NCI-H2081 treated with DMSO at 0.1 percent for 48 hours (cell line): ENCODE measurements at places on chromosomes 11 and 22.

DNA sequence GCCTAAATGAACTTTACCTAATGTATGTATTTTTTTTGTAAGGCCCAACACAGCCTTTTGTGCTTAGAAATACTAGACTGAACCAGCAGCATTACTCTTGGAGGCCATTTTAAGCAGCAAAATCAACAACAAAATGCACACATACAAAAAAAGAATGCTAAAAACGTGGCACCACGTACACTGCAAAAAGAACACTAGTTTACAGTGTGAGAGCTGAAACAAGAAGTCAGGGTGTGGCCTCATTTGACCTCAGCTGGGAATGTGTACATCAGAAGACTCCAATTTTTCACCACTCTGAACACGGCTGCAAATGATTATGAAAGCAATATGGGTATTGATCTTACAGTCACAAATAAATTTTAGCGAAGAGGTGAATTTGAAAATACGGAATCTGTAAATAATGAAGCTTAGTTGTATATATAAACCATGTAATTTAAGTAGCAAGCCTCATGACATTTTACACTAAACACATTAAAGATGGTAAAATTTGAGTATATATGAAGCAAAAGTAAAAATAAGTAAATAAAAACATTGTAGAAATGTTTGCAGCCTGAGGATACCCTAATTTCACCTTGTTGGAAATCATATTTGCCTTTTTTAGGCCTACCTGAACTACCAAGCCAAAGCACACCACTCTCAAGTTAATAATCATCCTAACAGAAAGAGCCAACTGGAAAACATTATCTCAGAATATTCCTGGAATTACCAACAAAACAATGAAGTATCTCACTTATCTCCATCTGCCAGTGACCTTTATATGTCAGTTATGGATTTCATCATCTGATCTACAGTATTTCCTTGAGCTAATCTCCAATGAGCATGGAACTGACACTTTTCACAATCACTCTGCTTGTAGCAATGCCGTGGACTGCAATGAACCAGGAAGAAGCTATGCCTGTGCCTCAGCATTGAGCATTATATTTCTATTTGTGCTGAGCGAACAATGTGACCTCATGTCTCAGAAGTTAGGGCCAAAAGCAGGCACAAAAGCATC lies 319.5 kb upstream of the FAT3 start:
- DNase-seq: no peak

DNA sequence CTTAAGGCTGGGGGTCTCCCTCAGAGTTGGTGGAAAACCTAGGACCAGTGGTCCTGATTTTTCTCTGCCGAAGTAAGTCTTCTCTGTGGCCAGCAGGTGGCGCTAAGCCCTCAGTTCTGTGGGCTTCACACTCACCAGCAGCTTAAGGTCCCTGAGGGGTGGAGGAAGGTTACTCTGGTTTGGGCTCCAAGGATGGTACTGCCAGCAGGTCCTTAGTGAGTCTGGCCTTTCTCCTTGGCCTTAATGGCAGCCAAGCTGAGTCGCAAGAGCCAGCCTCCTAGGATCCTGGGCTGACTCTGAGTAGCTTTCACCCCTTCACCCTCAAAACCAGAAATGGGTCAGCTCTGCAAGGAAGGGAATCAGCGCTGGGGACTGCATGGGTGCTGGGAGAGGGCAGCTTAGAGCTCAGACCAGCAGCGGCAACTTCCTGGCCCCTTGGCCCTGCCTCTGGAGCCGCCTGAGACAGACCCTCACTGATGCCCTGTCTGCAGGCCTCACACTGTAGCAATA lies 4.4 kb downstream of the KCNJ11 start:
- DNase-seq: no peak

- no peak for DNase-seq
These were observed 547 bp downstream of the UVRAG start for GRCh38 chr11:75815345-75816168.

- no peak for DNase-seq
These were observed 100.2 kb upstream of the CHRM4 start for GRCh38 chr11:46491661-46492330.

DNA sequence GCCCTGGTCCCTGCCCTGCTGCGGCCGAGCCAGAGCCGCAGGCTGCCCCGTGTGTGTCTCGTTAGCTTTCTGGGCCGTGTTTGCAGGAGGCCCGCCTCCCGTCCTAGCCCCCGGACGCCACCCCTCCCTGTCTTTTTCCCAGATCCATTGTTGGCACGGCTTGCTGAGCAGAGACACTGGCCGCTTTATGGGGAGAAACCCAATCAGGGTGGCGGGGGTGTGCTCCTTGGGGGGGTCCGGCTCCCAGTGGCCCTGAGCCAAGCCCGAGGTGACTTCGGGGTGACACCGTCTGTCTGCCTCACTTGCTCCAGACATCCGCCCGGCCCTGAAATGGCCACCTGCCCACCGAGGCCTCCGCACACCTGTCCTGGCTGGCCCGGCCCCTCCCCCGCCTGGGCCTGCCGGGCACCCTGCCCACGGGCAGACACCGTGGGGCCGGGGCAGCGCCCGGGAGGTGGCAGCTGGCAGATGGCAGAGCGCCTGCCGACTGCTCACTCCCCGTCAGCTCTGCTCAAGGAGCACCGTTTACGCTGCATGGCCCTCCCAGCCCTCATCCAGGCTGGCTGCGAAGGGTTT lies 43.1 kb upstream of the PPARA start:
- DNase-seq: peak; percentile 69

DNA sequence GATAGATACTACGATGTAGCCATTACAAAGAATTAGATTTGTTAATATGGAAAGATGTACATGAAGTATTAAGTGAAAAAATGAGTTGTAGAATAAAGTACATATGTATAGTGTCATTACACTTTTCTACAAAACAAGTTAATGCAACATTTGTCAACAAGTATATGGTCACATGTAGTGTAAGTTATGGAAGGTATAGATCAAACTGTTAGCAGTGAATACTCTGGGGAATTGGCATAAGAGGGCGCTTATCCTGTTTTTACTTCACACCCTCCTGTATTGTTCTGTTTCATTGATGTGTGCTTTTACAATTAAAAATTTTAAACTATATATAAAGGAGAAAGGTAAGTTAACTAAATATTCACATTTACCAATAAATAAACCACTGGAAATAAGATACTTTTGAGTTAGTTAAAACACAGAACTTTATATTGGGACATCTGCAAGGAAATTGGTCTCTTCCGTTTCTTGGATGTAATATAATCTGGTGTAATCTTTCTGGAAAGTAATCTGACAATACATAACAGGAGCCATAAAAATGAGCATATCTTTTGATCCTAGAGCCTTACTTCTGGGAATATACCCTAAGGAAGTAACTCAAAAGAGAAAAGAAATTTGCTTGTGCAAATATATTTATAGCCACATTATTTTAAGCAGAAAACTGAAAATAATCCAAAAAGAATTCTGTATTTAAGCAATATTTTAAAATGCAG lies 34.5 kb downstream of the CSTPP1 start:
- no peak for DNase-seq

DNA sequence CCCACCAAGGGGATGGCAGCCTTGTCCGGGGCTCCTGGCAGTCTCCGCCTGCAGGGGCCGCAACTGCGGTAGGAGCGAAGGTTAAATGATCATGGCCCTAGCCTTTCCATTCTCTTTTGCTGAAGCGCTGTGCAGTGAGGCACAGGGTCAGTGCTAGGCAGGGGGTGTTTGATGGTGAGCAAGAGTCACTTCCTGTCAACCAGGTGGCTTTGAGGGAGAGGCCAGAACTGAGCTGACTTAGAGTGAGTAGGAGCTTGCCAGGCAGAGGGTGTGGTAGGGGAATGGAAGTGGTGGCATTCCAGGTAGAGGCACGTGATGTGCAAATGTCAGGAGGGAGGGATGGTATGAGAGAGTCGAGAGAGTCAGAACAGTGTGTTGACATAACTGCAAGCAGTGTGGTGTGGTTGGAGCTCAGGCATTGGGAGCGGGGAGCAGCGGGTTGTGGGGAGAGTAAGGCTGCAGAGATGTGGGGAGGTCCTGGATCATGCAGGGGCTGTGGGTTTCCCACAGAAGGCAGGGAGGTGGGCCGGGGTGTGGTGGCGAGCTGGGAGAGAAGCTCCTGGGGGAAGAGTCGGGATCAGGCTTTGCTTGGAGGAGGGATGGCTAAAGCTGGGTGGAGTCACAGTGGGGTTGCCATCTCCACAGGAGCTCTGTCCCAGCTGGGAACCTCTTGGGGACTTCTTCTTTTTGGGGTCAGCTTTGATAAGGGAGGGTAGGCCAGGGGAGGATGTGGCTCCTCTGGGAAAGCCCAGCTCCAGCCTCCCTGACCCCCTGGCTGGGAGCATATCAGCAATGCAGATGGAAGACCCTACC lies 33.3 kb downstream of the AMPD3 start:
- no peak for DNase-seq

DNA sequence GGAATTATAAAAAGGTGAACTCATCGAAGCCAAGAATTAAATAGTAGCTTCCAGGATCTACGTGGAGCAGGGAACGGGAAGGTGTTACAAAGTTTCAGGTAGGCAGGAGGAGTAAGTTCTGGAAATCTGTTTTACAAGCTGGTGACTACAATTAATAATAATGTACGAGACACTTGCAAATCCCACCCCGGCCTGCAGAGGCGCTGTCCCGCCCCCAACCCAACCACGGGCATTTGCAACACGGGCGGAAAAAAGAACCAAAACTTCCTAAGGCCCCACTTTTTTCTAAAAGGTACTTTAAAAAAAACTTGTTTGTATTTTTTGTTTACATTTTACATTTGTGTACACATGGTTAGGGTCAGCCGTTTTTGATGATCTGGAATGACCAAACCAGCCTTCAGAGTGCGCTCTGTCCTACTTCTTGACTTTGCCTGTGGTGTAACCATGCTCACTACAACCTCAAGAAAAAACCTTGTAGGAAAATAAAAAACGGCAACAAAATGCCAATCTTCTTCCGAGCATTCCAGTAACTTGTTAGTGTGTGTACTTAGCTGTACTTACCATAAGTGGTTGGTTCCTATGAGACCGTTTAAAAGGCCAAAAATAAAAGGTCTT lies 449.6 kb upstream of the B3GAT1 start:
- no peak for DNase-seq
